NCI-H146 (cell line): ENCODE measurements at places on chromosomes 4 and X.

DNA sequence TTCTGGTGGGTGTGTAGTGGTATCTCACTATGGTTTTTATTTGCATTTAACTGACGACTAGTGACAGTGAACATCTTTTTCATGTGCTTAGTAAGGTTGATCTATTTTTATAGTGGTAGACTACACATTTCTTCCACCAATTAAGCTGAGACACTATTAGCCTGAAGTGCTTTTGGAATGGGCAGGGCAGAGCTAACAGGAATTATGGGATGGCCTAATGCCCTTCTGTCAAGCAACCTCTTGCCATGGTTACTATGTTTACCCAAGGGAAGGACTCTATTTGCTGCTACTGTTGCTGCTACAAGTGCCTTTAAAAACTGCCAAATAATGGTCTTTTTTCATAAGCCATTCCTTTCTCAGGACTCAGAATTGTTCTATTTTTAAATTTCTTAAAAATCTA, 676.7 kb upstream of the ACTRT1 start:
- DNase-seq = no peak

DNA sequence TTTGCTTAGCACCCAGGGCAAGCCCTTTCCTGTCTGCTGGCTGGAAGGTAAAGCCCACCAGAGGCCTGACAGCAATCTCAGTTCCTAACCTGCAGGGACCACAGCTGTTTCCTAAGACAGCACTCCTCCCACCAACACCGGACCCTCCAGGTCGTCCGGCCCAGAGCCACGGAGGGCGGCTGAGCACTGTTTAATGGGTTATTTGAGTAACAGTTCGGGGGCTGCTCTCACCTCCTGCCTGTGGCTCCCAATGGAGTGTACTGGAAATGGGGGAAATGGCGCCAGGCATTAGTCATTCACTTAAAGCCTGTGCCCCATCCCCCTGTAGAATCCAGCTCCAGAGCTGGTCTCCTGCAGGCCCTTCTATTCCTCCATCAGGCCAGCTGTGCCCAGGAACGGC, 81.6 kb upstream of the ADRA2C start:
- DNase-seq = no peak

DNA sequence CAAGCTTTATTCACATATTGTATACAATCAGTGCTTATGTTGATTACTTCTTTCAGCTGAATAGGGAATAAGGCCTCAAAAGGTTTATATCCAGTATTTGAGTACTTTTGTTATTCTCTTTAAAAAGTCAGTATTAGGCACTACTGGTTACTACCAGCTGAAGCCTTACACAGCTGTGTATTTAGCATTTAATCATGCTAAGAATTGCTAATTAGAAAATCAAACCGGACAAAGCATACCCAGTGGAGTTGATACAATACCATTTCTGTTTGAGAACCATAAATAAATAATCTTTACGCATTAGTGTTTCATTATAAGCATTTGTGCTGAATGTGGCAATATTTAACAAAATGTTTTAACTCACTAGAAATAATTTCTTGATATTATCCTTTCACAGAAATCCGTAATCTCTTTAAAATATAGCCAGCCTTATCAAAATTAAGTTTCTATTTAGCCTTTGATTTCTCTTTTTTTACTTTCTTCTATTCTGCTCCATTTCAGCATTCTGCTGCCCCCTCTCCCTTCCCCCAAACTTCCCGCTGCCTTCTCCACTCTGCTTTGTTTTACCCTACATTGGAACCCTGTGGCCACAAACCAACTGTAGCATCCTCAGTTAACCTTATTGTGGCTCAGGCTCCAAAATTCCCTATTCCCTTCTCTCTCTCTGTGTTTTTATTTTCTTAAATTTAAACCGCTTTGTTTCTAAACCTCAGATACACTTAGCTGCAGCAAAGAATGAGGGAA, 37.8 kb downstream of the UGT8 start:
- no peak for DNase-seq

- no peak for DNase-seq
Measured at GRCh38 chrX:17632942-17633341, 104.4 kb upstream of the SCML1 start.

- peak; percentile 42 for DNase-seq
Measured at GRCh38 chrX:130253916-130254315, 14.8 kb downstream of the ZNF280C start.

- no peak for DNase-seq
Measured at GRCh38 chr4:30728311-30728710, 8.1 kb downstream of the PCDH7 start.

DNA sequence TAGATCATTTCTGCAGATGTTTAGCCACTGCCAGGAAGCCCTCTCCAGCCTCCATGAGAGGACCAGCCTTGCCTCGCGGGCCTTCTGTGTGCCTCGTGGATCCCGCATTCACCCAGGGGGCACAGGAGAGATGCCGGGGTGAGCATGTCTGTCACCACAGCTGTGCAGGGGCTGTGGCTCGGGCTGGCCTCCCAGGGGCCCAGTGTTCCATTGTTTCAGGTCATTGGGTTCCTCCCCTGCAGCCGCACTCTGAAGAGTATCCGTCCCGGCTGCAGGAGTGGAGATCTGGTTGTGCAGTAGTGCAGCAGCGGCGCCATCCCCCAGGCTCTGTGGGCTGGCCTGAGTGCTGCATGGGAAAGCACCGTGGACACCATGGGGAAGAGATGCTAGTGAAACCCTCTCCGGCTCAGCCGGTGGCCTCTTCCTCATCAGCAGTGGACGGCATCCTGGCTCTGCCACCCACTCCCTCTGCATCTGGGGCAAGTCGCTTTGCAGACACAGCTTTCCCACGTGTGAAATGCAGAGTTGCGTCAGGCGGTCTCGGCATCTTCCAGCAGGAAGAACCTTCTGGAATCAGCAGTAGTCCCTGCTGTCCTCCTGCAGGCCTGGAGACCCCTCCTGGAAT, 29.1 kb downstream of the TBC1D14 start:
- DNase-seq = no peak

DNA sequence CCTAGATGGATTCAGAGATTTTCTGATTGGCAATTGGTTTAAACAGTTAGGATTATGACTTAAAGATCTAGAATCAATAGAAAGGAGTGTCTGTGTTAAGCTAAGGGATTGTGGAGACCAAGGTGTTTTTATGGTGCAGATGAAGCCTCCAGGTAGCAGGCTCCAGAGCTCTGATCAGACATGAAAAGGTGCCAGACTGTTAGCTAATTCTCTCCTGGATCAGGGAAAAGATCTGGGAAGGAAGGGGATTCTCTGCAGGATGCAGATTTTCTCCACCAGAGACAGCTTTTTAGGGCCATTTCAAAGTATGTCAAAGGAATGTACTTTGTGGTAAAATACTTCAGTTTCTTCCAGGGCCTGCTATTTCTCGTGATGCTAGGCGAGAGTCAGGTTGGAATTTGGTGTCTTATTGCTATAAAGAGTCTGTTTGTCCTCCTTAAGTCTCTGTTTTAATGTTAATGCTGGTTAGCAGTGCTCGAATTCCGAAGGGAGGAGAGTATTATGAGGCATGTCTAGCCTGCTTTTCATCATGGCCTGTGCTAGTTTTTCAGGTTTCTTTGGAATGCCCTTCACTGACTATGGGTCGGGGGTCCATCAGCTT, 12.0 kb upstream of the GPR78 start:
- DNase-seq = no peak

DNA sequence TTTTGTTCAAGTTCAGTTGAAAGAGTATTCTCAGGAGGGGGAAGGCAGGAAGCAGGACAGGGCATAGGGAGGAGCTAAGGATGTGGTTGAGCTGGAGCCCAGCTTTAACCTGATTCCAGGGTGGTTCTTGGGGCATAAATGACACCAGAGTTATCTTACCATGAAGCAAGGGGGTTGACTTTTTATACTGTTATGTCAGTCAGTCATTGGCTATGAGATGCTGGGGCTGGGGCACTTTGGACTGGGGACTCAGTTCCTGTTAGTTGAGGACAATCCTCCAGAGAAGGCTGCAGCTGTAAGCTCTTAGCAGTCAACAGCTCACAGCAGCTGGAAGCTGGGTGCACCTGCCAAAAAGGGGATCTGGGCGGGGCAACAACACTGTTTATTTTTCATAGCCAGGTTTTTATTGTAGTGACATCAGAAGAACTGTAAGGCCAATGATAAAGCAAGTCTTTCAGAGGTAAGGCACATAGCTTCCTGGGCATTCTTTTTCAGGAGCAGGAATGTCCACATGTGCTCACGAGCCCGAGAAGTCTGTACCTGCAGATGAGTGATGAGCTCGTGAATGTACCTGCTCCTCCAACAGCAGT, 78.5 kb downstream of the MID1IP1 start:
- DNase-seq = peak; percentile 73

GRCh38 chrX:56812515-56813105, 83.6 kb downstream of the NBDY start:
- no peak for DNase-seq

DNA sequence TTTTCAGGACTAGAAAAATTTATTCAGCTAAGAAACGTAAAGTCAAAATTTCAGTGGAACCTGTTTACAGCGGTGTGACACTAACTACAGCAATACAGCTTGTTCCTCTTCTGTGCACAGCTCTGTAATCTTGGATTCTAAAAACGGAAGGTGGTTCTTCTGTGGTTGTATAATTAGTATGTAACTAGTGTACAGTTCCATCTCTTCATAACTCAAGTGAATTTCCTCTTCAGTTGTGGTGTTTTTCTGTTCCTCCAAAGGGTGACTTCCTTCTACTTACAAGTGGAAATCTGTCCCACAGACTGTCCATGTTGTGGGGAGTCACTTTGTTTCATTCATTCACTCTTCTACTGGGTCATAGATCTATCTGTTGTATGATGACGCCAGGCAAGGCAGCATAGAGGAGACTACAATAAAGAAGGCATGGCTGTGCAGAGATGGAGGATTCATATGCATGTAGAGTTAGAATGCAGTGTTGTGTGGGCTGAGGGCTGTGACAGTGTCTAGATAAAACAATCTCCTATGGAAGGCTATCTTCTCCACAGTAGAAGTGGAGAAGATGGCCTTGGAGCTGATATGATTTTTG, 5.4 kb downstream of the DAPP1 start:
- no peak for DNase-seq

DNA sequence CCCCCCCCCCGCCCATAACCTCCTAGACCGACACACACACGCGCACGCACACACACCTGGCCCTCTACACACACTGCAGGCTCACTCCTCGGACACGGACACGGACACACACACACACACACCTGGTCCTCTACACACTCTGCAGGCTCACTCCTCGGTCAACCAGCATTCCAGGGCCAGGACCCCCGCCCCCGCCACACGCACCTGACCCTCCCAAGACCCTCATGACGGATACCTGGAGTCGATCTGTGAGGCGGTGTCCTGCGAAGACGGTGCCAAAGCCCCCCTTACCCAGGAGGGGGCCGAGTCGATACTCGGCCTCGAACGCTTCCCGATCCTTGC, 552 bp downstream of the PIM2 start:
- DNase-seq = peak; percentile 24

- no peak for DNase-seq
Measured at GRCh38 chrX:82961129-82961528, 547.0 kb upstream of the POU3F4 start.

- no peak for DNase-seq
Measured at GRCh38 chr4:125297116-125297515, 17.6 kb upstream of the FAT4 start.

DNA sequence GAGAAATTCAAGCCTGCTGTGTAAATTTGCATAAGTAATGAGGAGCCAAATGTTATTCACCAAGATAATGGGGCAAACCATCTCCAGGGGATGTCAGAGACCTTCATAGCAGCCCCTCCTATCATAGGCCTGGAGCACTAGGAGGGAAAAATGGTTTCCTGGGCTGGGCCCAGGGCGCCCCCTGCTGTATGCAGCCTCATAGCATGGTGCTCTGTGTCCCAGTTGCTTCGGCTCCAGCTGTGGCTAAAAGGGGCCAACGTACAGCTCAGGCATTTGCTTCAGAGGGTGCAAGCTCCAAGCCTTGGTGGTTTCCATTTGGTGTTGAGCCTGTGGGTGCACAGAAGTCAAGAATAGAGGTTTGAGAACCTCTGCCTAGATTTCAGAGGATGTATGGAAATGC, 859.3 kb downstream of the RPA4 start:
- DNase-seq = no peak

- no peak for DNase-seq
Measured at GRCh38 chr4:147938496-147938895, 206.6 kb downstream of the ARHGAP10 start.

DNA sequence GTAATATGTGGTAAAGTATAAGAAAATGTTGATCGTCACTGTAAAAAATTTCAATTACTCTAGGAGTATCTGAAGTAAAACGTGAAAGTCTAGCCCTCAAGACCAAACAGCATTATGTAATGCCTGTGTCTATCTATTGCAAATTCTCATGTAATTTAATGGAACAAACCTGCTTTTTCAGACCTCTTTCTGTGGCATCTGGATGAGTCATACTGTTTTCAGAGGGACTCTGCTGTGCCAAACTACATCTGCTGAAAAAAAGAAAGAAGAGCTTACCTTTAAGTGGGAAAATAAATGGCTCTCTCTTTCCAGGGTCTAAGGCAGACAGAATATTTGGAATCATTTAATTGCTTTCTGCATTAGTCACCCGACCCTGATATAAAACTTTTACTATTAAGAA, 89.8 kb upstream of the ARMCX2 start:
- DNase-seq = no peak

GRCh38 chr4:145936997-145937901, 1.4 kb downstream of the ZNF827 start:
- peak; percentile 69 for DNase-seq

DNA sequence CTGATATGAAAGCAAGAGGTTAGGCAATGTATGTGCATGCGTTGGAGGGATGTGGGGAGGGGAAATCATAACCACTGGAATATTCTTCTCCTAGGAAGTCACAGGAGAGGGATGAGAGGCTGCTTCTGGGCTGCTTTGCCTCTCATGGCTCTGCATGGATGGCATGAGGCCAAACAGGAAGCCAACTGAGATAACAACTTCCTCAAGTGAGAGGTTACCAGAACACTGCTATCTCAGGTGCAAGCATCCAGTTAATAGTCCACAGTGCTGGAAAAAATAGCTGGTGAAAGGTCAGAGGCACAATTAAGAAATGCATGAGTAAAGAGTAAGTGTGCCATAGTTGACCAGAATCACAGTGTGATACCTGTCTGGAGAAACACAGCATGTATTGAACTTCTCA, 113.3 kb downstream of the ELOVL6 start:
- DNase-seq = no peak

GRCh38 chr4:42420140-42420539, 22.9 kb downstream of the SHISA3 start:
- no peak for DNase-seq

- no peak for DNase-seq
Measured at GRCh38 chr4:116150152-116150551, 935.2 kb downstream of the TRAM1L1 start.

GRCh38 chr4:7312691-7313090, 120.4 kb downstream of the SORCS2 start:
- no peak for DNase-seq

DNA sequence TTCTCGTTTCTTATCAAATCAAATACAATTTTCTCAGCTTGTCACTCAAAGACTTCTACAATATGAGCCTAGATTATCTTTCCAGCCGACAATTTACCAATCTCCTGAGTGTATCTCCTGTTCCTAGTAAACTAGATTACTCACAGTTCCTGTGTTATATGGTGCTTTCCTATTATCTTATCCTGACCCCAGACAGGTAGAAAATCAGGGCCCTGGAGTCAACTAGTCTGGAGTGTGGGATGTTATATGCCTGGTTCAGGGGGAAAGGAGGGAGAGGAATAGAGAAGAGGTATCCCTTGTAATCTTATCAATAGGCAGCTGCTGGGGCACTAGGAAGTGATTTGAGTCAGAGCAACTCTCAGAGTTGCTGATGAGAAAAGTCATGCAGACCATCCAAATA, 127.1 kb downstream of the SLC7A11 start:
- no peak for DNase-seq

GRCh38 chr4:152831416-152831815, 51.7 kb downstream of the ARFIP1 start:
- no peak for DNase-seq
